ENCODE measurements at places on chromosomes 2 and 18.

- DNase-seq: no peak
Observed at GRCh38 chr2:152440460-152440859, 105.5 kb downstream of the FMNL2 start.

GRCh38 chr18:48656582-48656981 lies 117.8 kb downstream of the CTIF start:
- no peak for DNase-seq

DNA sequence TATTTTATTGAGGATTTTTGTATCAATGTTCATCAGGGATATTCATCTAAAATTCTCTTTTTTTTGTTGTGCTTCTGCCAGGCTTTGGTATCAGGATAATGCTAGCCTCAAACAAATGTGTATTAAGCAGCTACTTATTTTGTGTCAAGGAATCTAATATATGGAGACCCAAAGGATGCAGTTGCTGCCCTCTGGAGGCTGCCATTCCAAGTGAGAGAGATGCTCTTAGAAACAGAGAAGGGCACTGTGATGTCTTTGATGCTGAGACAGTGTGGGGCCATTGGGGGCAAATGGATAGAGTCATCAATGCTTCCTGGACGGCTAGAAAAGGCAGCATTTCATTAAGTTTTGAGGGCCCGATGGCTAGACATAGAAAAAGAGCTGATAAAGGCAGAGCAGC lies 292.6 kb downstream of the SETBP1 start:
- no peak for DNase-seq

DNA sequence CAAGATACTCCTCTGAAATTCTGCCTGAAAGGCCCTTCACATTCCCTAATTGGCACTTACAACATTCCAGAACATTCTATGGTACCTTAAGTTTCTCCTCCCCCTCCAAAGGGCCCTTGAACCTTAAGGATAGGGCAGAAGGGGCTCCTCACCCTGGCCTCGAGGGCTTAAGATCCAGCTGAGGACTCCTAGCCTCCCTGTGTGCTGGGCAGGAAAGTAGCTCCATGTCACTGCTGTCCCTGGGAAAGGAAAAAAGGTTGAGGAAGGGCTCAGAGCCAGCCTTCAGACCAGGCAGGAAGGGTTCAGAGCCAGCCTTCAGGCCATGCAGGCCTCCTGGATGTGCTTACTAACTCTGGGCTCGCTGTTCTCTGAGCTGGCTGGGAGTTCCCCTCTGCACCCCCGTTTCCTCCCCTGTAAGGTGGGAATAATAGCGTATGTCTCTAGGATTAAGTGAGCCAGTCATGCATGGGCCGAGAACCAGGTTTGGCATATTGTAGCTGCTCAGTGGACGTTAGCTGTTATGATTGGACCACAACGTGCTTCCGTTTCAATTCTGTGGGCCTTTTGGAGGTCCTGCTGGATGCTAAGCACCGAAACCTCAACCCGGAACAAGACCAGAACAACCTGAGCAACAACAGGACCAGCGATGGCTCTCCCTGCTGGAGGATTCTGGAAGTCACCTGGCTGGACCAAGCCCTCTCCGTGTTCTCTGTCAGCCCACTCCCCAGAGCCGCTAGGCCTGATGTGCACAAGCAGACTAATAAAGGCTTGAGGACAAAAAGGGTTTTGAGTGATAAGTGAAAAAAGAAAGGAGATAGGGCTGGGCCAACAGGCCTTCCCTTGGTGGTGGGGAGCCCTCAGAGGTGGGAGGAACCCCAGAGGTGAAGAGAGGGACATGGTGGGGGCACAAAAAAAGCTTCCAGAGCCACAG lies 1.0 kb upstream of the B3GNT7 start:
- no peak for DNase-seq

DNA sequence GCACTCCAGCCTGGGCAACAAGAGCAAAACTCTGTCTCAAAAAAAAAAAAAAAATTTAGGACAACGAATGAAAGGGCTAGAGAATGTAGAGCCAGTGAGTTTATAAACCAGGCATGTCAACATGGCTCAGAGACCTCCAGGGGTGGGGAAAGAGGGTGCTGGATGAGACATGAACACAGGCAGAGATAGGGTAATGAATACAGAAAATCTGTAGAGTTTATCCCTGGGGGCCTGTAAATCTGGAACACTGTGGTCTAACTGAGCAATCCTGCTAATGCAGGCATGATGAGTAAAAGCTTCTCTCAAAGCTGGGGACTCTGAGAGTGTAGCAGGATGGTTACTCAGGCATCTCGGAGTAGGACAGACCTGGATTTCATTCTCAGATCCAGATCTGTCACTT lies 59.2 kb upstream of the IGFBP2 start:
- no peak for DNase-seq

- DNase-seq: no peak
Observed at GRCh38 chr2:88709181-88709631, 17.7 kb downstream of the RPIA start.

DNA sequence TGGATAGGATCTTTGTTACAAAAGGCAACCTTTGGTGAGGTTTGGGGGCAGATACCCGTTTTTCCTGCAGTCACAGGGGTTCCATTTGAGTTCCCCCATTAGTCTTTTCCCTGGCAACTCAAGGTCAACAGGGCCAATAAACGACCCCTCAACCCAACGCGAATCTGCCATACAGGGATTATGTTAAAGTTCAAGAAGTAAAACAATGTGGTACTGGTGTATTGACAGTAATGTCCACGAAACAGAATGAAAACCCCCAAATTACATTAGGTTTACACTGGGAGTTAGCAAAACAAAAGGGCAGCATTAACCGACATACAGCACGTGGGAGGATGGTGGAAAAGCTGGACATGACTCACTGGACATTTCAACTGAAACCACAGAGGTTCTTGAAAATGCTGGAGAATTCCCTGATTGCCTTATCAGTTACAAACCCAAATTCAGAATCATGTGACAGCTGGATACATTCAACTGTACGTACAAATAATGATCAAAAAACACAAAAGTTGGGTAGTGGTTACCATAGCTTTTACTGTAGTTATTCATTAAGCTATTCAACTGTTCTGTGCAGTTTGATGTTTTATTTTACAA lies 4.9 kb upstream of the IMP4 start:
- no peak for DNase-seq

DNA sequence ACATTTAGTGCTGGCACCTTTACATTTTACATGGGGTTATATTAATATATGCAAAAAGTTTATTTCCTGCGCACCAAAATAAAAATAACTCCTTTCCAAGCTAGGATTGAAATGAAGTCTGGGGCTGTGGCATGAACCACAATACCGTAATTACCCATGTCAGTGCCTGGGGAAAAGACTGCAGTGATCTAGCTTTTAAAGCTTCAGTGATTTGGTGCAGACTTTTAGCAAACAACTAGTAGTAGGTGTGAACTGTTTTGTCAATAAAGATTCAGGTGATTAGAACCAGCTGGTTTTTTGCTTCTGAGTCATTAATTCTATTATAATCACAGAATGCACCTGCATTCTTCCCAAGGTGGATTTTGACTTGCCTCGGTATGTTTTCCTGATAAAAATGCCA lies 21.2 kb downstream of the EFEMP1 start:
- DNase-seq: no peak

- DNase-seq: no peak
Observed at GRCh38 chr2:241007880-241008710, 9.7 kb downstream of the SNED1 start.

GRCh38 chr2:217095511-217096205 lies 235.8 kb upstream of the TNP1 start:
- DNase-seq: no peak

- DNase-seq: no peak
Observed at GRCh38 chr2:97765933-97766332, 52.6 kb downstream of the ZAP70 start.

DNA sequence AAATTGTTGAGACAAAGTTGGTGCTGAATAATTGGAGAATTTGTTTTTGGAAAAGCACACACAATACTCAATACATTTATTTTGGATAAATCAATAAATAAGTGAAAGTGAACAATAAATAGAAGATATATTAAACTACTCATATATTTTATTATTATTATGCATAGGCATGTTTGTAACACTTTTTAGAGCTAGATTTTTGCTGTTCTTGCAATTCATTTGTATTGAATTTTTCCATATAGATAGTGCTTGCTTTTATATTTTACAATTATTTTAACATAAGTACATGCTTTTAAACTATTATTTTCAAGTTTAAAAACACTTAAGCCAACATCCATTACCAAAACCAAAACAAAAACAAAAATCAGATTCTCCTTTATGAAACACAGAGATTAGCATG lies 43.9 kb downstream of the BAZ2B start:
- no peak for DNase-seq
